KG1 (cell line): ENCODE measurements at places on chromosomes 6 and 20.

- DNase-seq = peak; percentile 93
Observed at GRCh38 chr6:2989332-2990247, 10.1 kb upstream of the NQO2 start.

DNA sequence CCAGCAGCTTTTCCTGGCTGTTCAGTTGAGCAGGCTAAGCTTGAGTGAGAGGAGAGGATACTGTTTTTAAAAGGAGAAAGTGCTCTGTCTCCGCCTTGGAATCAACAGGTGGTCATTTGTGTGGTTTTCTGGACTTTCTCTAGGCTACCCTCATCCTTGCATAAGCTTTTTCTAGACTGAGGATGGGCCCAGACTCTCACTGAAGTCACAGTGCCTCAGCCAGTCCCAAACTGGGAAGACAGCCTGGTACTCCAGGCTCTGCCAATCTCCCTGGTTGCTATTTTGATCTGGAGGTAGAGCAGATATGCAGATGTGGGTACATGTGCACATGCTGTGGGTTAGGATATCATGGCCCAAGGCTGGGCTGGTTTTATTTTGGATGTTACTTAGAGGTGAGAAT is 7.0 kb downstream of the SCUBE3 start:
- no peak for DNase-seq

DNA sequence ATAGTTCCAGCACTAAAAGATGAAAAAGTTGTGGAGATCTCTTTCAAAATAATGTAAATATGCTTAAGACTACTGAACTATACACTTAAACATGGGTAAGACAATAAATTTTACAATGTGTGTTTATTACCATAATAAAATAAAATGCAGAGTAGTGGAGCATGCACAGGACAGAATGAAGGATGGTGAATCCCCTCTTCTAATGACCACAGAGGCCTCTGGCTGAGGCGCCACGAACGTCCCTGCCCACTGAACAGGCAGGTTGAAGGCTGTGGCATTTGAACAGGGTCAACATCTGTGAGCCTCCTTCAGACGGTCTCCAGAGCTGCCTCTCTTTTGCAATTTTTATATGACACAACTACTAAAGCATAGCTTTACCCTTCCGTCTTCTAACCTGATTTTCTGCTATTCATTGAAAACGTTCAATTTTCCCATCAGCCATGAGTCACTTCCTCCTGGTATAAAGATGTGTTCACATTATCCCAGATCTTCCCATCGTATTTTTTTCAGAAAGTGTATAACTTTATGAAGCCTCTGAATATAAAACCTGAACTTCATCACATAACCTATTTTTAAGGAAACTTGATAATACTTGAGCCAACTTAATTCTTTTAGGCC is 37.8 kb downstream of the ADGRF4 start:
- DNase-seq = no peak

DNA sequence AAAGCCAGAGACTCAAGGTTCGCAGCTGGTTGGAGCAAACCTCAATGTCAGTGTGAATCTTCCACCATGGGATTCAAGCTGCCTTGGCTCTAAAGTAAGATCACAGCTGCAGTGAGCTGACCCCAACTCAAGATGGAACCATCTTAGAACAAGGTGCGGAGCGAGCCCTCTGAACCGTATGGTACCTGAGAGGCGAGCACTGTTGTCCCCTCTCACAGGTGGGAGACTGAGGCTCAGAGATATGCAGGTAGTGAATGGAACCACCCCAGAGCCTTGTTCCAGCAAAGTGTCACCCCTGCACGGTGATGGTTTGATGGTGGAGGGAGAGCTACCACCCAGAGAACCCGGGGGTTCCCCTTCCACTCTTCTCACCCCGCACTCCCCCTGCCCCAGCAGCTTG is 52.5 kb downstream of the BMP7 start:
- DNase-seq = no peak

DNA sequence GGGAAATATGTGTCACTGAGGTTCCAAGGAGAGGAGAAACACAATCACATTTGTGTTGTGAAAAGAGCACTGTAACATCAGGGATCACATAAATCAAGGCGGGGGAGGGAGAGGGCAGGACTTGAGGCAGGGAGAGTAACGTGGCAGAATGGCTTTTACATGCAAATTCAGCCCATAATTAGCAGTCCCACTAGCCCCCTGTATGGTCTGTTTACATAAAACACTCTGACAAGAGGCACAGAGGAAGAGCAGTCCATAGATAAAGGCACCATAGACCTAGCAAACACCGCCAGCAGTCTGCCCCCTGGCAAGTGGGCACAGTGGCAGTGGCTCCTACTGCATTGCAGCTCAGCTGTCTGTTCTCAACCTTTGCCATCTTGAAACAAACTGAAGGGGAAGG is 82.7 kb downstream of the LYRM2 start:
- no peak for DNase-seq

- DNase-seq = no peak
Observed at GRCh38 chr6:19549109-19549508, 288.1 kb upstream of the ID4 start.
